Astrocyte of the cerebellum (primary cell): ENCODE measurements at places on chromosomes 2 and 18.

- DNase-seq = no peak
Measured at GRCh38 chr2:229530434-229530833, 183.9 kb downstream of the DNER start.

- no peak for DNase-seq
Measured at GRCh38 chr2:113123726-113124125, 3.7 kb upstream of the IL1RN start.

DNA sequence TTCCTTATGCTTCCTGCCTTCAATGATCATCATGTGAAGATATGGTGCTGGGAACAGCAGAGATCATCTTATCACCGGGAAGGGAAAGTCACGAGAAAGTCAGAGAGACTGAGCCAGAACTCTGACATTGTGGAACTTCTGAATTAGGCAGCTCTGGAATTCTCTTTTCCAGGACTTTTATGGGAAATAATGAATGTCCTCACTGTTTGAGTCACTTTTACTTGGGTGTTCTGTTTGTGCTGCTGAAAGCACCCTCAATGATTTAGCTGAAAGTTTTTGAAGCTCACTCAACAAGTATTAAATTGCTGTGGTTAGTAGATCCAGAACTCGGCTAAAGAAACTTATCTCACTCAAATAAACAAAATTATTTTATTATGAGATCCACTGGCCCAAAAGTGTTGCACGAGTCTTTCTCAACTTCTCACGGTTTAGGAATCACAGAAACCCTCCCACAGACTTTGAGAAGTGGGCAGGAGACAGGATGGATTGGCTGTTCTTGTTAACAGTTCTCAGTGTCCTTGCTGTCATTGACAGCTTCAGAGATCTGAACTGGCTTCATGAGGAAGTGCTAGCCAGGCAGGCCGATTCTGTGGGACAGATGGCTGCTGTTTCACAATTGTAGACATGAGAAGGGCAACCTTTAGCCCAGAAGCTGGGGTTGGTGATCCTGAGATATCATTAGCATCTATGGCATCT lies 26.4 kb upstream of the ATRAID start:
- no peak for DNase-seq

DNA sequence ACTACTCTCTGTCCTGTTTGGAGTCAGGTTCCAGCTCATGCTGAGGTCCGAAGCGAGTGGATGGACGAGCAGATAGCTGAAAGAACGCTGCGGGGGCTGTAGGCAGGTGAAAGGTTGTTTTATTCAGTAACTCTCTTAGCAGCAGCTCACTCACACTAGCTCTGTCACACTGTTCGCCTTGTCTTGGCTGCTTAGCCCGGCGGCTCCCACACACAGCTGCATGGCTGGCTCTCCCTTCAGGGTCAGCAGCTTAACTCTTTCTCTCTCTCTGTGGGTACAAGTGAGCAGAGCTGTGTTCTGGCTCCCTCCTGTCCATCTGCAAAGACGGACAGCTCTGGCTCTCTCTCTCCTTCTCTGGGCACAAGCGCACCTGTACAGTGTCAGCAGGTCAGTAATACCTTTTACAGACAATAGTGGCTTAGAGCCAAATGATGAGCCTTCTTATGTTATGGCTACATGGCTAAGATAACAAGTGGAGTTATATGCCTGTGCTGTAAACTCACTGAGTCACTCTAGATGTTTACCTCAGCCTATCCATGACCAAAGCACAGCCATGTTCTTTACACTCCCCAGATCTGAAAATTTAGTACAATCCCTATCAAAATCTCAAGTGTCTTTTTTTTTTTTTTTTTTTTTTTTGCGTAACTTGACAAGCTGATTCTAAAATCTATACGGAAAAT lies 149.3 kb downstream of the GALNT1 start:
- DNase-seq = no peak
